ENCODE measurements at places on chromosomes 7 and 10.

GRCh38 chr10:48684792-48685623 lies at the start of gene WDFY4:
WDFY4 (plus strand) TSS chr10:48684873; CDS start chr10:48709733, 24,860 bp downstream.
- peak; percentile 37 for DNase-seq

DNA sequence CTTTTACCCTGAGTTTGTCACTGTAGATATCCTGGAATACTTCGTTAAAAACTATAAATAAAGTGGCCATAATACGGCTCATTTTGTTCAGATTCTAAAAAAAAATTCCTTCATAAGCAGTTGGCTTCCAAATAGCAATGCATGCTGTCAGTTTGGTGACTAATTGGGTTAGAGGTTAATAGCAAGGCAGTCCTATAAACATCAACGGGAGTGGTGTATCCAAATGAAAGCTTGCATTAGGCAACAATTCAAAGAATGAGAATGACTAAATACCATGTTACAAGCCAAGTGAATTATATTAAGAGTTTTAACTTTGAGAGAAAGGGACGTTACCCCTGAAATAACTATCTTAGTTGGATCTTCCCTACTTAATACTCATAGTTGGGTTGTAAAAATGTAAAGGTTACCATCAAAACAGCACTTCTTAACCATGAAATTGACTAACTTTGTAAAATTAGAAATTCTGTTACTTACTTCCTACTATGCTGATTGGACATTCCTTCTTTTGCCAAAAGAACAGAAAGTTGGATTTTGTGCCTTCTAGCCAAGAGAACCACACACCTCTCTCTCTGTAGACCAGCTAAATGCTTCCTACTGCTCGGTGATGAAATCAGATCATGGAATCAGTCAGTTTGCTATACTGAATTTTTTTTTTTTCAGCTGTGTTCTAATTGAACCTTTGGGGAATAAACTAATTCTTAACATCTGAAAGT lies 98.0 kb downstream of the KAT6B start:
- DNase-seq, result no peak

GRCh38 chr7:4631380-4632179 lies 50.5 kb upstream of the FOXK1 start:
- peak; percentile 57 for DNase-seq

GRCh38 chr10:86728056-86728455 lies 28.4 kb upstream of the BMPR1A start:
- no peak for DNase-seq

DNA sequence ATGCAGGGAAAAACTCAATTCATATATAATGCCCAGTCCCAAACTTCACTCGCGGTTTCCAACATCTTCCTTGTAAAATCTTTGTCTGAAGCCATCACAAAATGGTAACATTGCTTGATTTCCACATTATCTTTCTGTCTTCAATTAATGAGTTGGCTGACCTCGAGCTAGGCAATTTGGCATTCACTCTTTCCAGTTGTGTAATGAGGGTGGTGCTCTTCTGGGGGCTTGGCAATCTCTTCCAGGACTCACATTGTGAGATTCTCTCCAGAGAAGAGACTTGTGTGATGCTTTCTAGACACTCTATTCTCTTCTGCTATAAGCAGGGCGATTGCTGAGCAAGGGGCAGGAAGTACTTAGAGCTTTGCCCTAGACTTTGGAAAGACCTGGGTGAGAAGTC lies 179.5 kb downstream of the JCAD start:
- no peak for DNase-seq

- DNase-seq, result no peak
Measured at GRCh38 chr7:127252377-127252713, 396 bp downstream of the GRM8 start.

All from H1 (cell line).